ENCODE measurements at places on chromosomes 6 and 20.

DNA sequence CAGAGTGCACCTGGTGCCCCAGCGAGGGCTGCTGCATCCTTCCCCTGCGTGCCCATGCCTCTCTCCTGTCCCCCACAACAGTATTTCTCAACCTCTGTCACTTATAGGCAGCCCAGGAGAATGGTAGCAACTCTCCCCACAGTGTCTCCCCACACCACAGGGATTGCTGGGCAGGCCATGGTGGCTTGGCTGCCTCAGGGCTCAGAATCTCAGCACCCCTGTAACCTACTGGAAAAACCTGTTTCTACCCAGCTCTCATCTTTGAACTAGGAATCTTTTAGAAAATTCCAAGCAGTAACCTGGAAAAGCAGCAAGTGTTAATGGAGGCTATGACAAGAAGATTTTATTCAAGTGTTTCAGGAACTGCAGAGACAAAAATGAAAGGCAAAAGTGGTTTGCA, 38.0 kb downstream of the CD164 start:
- no peak for DNase-seq

GRCh38 chr20:44805979-44806620, 4.2 kb downstream of the RIMS4 start:
- no peak for DNase-seq

- DNase-seq = no peak
Measured at GRCh38 chr6:25617997-25618396, 34.0 kb upstream of the SCGN start.

DNA sequence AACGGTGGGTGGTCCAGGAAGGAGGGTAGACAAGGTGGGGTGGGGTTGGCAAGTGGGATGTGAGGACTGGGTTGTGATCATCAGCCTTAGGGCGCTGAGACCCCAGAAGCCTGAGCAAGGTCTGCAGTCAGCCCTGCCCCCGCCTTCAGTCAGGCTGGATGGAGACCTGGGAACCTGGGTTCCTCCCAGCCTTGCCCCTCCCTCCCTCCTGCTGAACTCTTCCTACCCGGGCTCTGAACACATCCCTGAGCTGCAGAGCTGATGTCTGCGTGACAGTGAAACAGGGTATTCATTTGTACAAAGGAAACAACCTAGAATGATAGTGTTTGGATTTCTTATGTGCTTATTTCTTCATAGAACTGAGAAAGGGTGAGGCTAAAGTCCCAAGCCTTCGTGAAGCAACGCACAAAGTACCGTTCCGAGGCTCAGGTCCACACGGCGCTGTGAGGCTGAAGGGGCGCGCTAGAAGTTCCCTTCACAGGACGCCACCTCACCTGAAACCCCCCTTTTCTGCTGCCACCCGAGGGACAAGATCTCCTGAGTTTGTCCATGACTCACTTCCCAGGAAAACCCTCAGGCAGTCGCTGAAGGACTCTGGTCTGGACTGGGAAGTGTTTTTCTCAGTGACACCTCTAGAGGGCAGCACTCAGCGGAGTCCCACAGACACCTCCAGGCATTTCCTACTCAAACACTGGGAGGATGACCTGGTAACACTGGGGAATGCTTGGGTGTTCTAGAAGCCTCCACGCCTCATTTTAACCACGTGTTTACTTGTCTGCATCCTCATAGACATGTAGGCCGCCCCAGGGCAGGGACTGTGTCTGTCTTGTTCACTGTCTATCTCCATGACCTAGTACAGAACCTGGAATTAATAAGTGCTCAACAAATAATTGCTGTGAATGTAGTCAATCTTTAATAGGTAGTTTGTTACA, 1.2 kb downstream of the GSTA5 start:
- peak; percentile 39 for DNase-seq

- DNase-seq = no peak
Measured at GRCh38 chr20:34618676-34619075, 58.2 kb downstream of the PIGU start.

DNA sequence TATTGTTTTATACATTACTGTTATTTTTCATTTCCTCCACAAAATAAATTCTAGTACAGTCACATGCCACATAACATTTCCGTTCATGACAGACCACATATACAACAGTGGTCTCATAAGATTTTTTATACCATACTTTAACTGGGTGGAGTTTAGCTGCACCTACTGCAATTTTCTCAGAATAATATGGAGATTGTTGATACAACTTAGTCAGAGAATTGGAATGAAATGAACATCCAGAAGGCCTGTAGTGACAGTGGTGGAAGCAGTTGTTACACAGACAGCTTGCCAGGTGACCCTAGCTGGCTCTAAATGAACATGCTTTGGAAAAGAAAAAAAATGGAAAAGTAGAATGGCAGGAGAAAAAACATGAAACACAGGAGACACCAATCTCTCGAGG, 183.2 kb upstream of the TCF21 start:
- DNase-seq = no peak

GRCh38 chr6:23647045-23647444, 479.0 kb upstream of the NRSN1 start:
- DNase-seq = no peak

DNA sequence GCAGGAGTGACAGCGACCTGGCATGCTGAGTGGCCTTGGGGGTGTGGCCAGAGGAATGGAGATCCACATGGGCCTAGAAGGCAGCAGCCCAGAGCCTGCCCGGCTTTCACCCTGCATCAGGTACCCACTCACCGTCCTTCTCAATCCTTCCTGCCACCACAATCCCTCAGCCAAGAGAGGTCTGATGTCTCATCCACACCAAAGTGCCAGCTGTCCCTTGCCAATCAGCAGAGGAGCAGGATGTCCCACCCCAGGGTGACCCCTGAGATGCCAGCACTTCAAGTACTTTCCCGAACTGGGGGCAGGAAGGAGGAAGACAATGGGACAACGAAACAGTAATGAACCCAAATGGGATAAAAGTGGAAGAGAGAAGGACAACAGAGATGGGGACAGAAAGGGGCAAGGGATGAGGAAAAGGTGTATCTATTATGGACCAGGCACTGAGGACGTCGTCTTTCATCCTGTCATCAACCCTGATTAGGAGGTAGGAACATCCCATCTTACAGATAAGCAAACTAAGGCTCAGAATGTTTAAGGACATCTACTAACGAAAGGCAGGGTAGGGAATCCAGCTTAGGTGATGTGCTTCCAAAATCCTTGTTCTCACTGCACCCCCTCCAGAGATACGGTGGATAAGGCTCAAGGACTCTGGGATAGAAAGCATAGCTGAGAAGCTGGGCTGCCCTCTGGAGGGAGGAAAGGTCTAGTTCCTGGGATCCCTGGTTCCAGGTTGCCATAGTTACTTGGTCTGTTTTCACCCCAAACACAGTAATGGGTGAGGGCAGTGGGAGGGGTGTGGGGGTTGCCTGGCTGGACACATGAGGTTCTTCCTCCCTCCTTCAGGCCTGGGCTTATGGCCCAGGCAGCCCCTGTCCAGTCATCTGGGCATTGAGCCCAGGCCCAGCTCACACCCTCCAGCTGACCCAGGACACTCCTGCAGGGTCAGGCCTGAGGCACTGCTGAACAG, 4.5 kb upstream of the TNXB start:
- DNase-seq = no peak

DNA sequence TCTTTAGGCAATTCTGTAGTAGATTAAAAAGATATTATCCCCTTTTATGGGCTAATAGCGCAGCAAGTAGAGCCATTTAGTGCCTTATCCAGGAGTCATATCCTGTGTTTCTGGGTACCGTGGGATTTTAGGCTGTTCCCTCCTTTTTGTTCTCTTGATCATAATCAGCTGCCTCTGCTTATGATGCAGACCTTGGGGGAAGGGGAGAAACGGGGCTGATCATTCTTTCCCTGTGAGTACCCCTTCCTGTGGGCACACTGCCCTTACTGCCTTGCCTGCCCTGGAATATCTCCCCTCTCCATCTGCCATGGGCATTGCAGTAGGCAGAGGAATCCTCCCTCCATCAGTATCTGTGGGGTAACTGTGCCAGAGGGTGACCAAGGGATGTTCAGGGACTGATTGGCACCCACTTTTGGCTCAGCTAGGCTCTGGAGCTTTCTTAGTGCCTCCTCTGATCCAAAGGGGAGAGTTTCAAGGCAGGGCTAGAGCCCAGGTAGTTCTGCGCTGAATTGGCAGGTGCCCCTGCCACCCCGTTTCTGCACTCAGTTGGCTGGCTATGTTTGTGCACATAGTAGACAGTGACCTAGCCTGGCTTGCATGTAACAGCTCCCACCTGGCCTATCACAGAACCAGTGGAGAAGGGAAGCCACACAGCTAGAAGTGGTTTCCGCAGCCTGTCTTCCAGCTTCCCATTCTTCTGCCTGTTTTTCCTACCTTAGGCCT, 103.3 kb downstream of the FIG4 start:
- no peak for DNase-seq

- DNase-seq = peak; percentile 27
Measured at GRCh38 chr20:3786126-3786484, 435 bp downstream of the CENPB start.
